ENCODE measurements at places on chromosomes 7 and 10.
A peak's percentile ranks its signal among the peaks of the same experiment; 100 is the strongest.

GRCh38 chr10:61547297-61547696 lies 94.1 kb upstream of the TMEM26 start:
- no peak for DNase-seq

DNA sequence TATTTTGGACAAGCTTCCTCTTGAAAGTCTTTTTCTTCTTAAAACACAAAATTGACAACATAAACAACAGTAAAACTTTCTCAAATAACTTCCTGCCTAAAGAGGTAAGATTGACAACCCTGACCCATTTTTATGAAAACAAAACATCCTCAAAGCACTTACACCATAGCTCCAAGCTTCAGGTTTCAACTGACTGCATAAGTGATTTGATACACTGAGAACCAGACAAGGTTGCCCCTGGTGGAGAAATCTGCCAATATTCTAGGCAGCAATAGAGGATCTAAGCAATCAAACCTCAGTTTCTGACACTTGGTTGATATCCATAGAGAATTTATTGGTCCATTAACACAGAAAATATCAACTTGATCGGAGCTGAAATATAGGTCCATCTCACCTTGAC lies 147.8 kb downstream of the ELAPOR2 start:
- DNase-seq, result peak; percentile 20

GRCh38 chr7:150831851-150832250 lies 20.5 kb upstream of the AOC1 start:
- DNase-seq, result no peak

- no peak for DNase-seq
Measured at GRCh38 chr7:495326-495725, 24.3 kb downstream of the PDGFA start.

DNA sequence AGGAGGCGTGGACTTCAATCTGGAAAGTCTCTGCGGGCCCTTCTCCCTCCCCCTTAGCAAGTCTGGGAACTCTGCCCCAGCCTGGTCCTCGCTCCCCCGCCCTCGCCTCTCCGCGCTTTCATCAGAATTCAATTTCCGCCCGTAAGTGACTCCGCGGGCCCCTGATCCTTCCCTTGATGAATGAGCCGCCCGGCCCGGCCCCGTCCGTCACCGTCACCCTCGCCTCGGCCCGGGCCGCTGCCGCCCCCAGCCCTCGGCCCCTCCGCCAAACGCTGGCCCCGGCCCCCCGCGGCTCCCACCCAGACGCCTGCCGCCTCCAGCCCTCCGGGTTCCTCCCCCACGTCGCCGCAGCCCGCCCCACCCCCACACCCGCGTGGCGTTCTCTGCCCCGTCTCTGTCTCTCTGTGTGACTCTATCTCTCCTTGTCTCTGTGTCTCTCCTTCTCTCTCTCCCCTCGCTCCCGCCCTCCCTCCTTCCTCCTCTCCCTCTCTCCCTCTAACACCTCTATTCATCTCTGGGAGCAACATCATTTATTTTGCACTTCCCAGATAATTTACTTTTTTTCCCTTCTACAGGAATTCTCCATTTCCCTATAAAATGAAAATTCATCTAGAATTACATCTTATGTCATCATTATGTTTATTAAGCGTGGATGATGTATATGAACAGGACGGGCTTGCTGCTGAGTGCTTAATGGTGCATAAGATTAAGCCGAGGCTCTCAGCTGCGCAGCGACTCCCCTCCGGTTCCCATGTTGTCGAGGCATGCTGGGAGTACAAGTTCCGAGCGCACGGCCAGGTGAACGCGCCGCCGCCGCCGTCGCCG lies 91.2 kb upstream of the PAX2 start:
- DNase-seq, result no peak

GRCh38 chr10:31381766-31382316 lies 62.8 kb downstream of the ZEB1 start:
- DNase-seq, result no peak

GRCh38 chr7:134422008-134422407 lies 36.9 kb downstream of the AKR1B1 start:
- no peak for DNase-seq

DNA sequence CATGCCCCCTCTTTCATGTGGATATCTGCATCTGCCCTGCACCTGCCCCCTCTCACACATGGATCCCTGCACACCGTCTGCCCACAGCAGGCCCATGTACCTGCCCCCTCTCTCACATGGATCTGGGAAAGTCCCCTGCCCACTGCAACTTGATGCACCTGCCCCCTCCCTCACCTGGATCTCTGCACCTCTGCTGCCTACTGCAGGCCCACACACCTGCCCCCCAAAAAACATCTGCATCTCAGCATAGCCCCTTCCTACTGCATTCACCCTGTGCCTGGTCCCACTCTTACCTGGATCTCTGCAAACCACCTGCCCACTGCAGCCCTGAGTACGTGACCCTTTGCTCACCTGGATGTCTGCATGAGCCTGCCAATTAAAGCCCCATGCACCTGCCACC lies 479.8 kb downstream of the PTPRN2 start:
- no peak for DNase-seq

DNA sequence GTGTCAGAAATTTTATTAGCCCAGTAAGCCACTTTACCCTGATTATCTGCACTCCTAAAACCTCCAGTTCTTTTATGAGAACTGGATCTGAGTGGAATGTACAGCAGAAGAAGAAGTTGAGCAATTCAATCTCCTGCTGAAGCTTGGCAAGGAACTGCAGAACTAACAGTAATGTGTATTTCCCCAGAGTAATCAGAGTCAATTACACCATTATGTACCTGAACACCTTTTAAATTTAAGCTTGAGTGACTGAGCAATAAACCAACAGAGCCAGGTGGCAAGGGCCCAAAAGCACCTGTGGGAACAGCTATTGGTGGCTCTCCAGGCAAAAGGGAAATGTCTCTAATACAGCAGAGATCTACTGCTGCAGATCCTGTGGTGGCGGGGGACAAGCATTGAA lies 40.1 kb upstream of the AKR1C2 start:
- no peak for DNase-seq

- no peak for DNase-seq
Measured at GRCh38 chr10:8504499-8504898, 450.0 kb downstream of the GATA3 start.

GRCh38 chr10:72267381-72267780 lies 6.3 kb upstream of the DDIT4 start:
- DNase-seq, result no peak

GRCh38 chr10:33739031-33739430 lies 404.6 kb upstream of the NRP1 start:
- DNase-seq, result no peak

DNA sequence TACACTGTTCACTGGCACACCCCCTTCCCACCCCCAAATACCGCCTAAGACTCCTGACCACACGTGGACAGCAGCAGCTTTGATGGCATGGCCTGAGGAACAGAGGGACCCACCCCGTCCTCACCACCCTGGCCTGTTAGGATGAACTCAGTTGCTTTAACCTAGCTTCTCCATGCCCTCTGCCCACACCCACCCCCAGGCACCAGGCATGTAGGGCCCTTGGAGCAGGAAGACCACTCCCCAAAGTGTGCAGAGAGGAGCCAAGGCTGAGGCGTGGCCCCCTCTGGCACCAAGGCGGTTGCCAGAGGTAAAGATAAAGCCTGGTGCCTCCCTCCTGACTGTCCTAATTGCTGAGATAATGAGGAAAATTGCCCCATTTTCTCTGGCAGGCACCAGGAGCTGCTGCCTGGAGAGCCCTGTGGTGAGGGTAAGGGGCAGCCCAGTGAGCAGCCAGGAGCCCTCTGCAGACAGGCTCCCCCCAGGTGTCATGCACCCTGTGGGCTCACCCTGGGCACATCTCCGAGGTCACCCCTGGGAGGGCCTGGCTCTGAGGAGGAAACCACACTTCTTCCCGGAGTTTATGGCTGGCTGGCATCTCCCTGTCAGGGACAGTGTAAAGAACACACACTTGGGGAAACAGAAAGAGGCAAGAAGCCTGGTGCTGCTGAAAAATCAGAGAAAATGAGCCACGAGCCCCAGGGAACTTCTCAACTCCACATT lies 47.7 kb downstream of the LRRC20 start:
- DNase-seq, result no peak

DNA sequence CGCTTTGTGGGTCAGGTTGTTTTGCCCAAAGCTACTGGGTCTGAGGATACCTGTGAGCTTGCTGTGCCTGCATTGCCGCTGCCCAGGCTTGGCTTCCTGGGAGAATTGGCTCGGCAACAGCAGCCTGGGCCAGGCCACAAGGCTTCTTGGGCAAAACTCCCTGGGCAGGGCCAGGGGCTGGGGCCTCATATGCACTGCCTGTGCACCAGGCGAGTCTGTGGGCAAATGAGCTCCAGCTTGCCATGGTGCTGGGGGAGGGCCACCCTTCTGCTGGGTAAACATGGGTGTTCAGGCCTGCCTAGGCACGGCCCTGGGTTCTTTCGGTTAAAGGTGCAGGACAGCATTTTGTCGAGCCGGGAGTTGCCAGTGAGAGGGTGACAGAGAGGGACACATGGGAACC lies 19.4 kb downstream of the ZMIZ1 start:
- DNase-seq, result peak; percentile 94

DNA sequence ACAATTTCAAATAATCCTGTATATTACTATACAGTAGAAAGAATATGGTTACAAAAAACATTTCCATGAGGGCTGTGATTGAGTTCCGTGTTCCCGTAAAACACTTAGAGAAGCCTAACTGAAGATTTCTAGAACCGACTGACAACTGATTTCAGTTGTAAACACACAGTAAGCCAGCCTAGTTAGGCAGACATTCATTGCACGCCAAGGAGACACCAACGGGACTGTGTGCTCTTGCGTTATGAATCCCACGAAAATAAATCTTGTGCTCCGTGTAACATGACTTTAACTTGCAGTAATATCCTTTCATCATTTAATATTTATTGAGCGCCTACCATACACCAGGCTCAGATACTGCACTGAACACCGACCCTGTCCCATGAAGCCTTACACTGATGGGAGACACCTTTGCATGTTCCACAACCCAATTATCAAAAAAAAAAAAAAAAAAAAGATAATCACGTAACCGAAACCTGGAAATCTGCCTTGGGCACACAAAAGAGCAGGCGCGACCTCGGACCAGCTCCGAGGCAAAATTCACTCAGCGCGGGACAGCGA lies 420 bp upstream of the KLHL7 start:
- no peak for DNase-seq

- DNase-seq, result no peak
Measured at GRCh38 chr10:117417196-117417595, 42.0 kb upstream of the PDZD8 start.

GRCh38 chr7:64879086-64879730 lies 23.9 kb upstream of the ZNF273 start:
- no peak for DNase-seq

DNA sequence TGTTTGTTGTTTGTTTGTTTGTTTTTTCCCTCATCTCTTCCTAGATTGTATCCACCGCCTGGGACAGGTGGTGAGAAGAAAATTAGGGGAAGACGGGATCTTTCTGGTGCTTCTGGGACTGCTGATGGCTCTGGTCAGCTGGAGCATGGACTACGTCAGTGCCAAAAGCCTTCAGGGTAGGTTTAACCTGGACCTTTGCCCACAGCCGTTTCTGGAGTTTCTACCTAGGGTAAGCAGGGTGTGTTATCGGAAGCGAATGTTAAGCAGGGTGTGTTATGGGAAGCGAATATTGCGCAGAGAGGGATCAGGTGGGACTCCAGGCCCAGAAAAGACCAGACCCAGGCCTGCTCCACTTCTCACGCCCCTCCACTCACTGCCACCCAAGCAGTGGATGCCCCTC lies 4.7 kb downstream of the CLCN1 start:
- DNase-seq, result peak; percentile 48

GRCh38 chr7:152093717-152094116 lies 68.2 kb downstream of the GALNT11 start:
- DNase-seq, result no peak

DNA sequence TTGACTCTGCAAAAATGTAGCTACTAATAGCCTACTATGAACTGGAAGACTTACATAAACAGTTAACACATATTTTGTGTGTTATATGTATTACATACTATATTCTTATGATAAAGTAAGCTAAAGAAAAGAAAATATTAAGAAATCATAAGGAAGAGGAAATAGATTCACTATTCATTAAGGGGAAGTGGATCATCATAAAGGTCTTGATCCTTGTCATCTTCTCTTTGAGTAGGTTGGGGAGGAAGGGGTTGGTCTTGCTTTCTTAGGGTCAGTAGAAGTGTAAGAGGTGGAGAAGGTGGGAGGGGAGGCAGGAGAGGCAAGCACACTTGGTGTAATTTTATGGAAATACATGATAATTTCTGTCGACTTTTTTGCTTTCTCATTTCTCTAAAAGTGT lies 81.3 kb downstream of the NAMPT start:
- no peak for DNase-seq

GRCh38 chr10:14757394-14757793 lies 17.3 kb downstream of the FAM107B start:
- no peak for DNase-seq

GRCh38 chr10:69721690-69722310 lies 79.9 kb upstream of the COL13A1 start:
- no peak for DNase-seq

DNA sequence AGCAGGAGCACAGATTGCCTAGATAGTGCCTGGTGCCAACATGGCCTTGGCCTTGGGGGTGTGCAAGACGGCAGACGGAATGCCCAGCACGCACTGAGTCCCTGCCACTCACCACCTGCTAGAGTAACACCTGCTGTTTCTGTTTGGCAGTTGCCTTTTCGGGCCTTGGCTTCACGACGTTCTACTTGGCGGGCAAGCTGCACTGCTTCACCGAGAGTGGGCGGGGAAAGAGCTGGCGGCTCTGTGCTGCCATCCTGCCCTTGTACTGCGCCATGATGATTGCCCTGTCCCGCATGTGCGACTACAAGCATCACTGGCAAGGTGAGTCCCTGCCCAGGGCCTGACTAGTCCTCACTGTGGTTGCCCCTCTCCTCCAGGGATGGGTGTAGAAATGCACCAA lies 118.0 kb downstream of the PLPP4 start:
- DNase-seq, result no peak

DNA sequence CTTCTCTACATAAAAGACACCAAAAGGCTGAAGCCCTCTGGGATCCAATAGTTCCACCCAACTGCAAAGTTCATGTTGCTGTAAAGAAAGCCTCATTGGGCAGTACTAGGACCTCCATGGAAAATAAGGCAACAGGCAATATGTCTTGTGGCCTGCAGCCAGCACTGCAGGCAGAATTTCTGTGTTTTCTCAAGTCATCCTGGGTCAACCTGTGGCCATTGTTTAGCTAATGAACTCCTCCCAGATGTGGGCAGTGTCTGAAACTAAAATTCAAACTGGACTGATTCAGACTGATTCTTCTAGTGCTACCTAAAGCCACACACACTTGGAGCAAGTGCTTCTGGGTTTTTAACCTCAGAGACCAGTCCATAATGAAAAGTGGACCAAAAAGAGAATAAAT lies 141.5 kb downstream of the PPP1R17 start:
- no peak for DNase-seq
